ENCODE measurements at places on chromosomes 1 and 21.

GRCh38 chr21:35585878-35586277 lies 474.4 kb downstream of the SETD4 start:
- DNase-seq = no peak

- DNase-seq = no peak
Measured at GRCh38 chr1:23200883-23201282, 16.4 kb downstream of the HTR1D start.

- DNase-seq = no peak
Measured at GRCh38 chr1:202547215-202547614, 163.0 kb downstream of the SYT2 start.

GRCh38 chr1:116997636-116998035 lies 3.9 kb upstream of the CD101 start:
- DNase-seq = no peak

DNA sequence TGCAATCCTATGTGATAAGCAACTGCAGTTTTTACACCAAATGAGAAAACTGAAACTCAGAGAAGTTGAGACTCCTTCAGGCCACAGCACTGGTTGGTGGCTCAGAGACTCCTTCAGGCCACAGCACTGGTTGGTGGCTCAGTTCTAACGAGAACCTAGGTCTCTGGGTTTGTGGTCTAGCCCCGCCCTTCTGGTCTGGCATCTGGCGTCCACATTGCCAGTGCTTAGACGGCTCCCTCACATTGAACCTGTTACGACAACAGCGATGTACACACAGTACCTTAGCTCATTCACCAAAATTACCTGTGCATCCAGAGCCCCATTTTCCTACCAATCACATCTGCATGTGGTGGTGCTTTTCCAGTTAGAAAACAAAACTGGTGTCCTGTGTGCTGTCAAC lies 66.1 kb downstream of the NID1 start:
- peak; percentile 32 for DNase-seq

DNA sequence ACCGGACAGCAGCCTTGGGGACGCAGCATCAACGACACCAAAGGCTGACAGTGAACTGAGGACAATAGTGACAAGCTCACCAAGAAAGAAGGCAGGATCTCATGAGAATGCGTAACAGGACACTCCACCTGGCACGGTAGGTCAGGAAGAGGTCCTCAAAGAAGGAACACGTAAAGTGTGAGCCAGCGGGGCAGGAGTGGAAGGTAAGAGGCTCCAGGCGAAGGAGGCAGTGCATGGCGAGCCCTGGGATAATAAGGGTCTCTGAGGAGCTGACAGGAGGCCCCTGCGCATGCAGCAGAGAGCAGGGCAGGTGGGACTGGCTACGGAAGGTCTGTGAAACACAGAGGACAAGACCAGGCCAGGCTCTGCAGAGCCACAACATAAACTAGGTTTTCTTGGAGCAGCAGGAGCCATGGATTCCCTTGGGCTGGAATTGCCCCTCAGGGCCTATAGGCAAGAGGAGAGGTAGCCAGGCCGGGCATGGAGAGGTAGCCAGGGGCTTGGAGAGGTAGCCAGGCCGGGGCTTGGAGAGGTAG lies 8.2 kb downstream of the LSS start:
- no peak for DNase-seq

DNA sequence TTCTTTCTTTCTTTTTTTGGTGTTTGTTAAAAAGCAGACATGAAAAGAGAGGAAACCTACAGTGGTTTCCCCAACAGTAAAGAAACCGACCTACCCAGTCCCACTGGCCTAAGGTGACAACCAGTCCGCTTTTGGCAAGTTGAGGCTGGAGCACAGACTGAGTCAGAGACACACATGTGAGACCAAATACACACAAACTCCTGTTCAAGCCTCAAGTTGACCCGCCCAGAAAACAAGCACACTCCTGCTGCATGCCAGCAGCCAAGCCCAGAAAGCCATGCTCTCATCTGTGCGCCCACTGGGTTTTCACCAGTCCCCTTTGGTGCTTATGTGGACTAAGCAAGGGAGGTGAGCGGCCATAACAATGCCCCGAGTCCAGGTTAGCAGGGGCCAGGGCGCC lies 64.6 kb upstream of the GPR153 start:
- DNase-seq = no peak

GRCh38 chr21:43343992-43344886 lies 82.7 kb downstream of the SIK1 start:
- DNase-seq = no peak

- no peak for DNase-seq
Measured at GRCh38 chr1:53038566-53038965, 23.4 kb upstream of the PODN start.

DNA sequence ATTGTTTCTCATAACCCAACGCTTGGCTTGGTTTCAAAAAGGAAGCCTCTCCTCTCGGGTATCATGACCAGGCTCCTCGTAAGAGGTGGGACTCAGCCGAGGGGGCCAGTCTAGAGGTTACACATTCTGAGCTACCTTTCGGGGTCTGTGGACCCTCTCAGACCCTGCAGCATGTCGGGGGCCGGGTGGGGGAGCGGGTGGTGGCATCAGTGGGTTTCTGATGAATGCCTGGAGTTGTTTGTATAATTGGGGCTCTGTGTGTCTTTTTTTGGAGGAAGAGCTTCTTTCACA lies 229.3 kb downstream of the CAMTA1 start:
- no peak for DNase-seq

GRCh38 chr21:39630827-39631226 lies 18.1 kb downstream of the B3GALT5 start:
- DNase-seq = no peak

DNA sequence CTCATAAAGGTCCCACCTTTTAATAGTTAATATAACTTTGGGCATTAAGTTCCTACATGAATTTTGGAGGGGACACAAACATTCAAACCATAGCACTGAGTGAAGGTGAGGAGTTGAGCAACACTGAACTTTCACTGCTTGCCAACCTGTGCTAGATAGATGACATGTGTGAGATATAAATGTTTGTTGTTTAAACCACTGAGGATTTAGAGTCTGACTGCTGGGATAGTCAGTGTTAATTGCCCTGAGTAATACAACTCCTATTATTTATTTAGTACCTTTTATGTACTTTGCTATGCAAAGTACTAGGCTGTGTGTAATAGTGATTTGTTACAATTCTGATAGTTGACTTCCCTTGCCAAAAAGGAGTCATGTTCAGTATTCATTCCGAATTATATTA lies 32.4 kb upstream of the SLC16A1 start:
- DNase-seq = no peak

DNA sequence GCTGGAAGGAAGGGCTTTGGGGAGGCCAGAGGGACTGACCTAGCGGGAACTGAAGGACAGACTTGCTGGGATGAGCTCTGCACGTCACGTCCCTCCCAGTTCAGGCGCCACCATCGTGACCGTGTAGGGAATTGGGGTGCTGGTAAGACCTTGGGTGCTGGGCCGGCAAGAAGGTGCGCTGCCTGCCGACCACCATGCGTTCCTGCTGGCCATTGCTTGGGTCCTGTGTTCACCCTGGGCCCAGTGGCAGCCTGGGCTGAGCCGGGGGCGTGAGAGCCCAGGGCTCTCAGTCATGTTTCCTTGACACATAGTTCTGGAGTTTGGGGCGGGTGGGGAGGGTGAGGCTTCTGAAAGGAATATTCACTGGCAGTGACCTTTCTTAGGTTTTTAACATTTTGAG lies 176.0 kb downstream of the CAMTA1 start:
- no peak for DNase-seq

DNA sequence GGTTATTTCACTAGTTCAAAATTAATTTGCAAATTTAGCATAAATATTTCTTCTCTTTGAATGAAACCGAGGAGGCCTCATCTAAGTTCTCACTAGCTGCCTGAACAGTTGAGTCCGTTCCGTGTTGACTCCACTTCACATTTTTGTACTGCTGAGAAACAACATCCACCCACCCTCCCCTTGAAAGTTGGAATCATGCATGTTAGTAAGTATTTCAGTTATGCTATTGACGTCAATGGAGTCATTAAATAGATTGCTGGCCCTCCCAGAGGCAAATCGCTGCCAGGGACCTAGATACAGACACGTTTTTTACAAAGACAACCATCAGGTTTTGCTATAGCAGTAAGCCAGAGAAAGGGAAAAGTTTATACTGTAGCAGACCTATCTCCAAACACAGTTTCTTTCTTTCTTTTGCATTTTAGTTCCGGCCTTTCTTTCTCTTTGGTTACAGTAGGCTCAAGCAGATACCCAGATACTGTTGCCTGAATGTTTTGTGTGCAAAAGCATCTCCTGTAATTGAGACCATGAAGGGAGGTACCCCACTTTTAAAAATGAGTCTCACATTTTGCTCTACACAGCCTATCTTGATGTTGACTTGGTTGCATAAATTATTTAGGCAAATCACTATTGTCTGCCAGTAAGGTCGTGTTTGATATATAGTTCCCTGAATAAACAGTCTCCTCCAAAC lies 262.6 kb upstream of the SGIP1 start:
- no peak for DNase-seq

- no peak for DNase-seq
Measured at GRCh38 chr21:41566500-41567014, 58.6 kb upstream of the TMPRSS2 start.

- no peak for DNase-seq
Measured at GRCh38 chr1:32920833-32921232, 19.6 kb upstream of the TMEM54 start.

DNA sequence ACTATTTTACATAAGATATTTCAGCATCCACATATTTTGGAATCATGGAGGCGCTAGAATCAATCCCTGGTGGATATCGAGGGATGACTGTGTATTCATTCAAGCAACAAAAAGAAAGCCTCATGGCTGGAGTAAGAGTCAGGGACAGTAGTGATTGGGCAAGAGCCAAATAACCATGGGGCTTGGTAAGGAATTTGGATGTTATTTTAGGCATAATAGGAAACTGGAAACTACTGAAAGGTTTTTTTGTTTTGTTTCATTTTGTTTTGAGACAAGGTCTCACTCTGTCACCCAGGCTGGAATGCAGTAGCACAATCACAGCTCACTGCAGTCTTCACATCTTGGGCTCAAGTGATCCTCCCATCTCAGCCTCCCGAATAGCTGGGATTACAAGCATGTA lies 33.8 kb upstream of the EYA3 start:
- DNase-seq = no peak

GRCh38 chr1:68221980-68222373 lies 10.3 kb downstream of the WLS start:
- no peak for DNase-seq

GRCh38 chr1:216005916-216006315 lies 417.3 kb downstream of the USH2A start:
- no peak for DNase-seq

- DNase-seq = no peak
Measured at GRCh38 chr1:112373806-112374205, 22.2 kb upstream of the CTTNBP2NL start.

GRCh38 chr1:241926141-241926540 lies 31.4 kb upstream of the BECN2 start:
- DNase-seq = no peak

GRCh38 chr1:10860682-10861081 lies 64.2 kb upstream of the CASZ1 start:
- no peak for DNase-seq

- no peak for DNase-seq
Measured at GRCh38 chr1:46558966-46559365, 7.5 kb upstream of the KNCN start.

- DNase-seq = no peak
Measured at GRCh38 chr1:109274533-109275476, 8.1 kb downstream of the PSRC1 start.

DNA sequence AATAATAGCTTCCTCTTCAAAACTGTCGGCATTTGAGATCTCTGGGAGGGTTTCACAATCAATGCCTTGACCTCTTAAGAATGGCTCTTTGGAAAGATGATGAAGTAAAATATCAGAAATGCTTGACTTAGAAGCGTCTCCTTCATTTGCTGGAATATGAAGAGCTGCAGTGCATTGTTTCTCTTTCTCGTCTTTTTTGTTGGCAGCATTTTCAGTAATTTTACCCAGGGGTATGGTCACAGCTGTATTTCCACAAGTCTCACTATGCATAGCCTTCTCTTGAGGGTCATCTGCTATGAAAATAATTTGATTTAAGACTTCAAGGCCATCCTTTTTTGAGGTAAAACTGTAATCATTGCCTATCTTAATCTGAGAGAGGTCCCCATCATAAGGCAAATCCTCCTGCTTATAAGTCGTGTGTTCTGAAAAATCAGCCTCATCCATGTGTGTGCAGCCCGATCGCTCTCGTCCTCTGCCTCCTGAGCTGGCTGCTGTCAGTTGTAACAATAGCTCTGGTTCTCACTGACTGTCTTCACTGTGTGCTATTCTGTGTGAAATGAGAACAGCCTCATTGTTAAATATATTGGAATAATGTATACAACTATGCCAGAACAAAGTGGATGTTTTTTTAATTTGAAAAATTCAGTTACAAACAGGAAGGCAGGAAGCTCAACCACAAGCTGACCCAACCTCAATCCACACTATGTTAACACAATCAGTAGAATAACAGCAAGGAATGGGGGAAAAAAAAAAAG lies 4.5 kb downstream of the AKNAD1 start:
- DNase-seq = no peak

DNA sequence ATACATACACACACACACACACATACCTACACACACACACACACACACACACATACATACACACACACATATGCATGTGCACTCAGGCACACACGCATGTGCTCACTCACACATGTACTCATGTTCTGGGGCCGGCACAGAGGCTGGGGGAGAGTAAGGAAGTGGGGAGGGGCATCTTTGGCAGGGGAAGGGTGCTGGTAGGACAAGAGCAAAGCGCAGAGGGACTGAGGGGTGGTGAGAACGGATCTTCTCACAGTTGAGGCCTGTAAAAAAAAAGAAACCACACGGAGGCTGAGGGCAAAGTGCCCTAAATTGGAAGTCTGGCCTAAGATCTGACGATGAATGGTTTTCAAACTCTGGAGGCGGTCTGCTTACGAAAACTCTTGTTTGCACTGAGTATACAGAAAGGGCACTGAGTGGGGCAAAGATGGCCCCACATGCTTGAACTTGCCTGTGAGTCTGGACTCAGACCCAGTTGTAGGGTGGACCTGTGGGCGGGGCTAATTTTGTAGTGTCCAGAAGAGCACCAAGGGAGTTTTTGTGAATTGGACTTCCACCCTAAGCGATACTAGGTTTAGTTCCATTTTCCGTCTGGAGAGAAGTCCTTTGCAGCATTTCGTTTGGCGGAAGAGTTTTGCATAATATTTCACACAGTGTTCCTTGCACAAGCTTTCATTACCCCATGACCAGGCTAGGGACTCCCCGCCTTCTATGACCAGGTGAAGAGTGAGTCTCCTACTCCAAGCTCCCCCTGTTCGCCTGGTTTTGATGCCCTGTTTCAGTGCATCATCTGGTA lies 79.3 kb upstream of the LYST start:
- no peak for DNase-seq

GRCh38 chr1:53390261-53390660 lies 62.4 kb upstream of the LRP8 start:
- no peak for DNase-seq
